ENCODE measurements at places on chromosomes 11 and 22.

- DNase-seq: no peak
Measured at GRCh38 chr22:47102081-47102480, 339.6 kb downstream of the TBC1D22A start.

DNA sequence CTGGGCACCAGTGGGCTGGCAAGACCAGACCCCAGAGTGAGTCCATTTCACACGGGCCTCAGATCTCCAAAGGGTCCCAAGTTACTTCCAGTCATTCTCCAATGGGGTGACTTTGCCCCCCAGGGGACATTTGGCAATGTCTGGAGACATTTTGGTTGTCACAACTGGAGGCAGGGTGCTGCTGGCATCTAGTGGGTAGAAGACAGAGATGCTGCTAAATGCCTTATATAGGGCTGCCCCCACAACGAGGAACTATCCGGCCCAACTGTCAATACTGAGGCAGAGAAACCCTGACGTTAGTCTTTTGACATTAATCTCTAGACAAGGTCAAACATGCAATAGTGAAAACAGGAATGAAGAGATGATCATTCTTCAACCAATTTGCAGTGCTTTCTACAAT, 6.4 kb downstream of the RTN4RL2 start:
- DNase-seq: no peak

GRCh38 chr22:19843107-19843856, 11.4 kb downstream of the GNB1L start:
- no peak for DNase-seq

DNA sequence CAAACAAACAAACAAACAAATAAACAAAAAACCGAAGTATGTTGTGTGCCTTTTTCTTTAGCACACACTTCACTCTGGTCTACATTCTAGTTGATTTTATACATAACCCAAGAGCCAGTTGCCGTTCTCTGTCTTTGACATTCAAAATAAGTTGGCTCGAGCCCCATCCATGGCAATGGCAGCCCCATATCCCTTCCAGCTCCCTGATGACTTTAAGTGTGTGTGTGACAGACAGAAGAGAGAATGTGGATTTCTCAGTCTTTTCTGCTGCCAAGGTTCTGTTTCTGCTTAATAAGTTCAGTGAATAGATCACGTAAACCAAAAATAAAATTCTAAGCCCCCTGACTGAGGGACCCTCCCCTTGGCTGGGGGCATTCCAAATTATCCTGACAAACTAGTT, 100.6 kb upstream of the TENM4 start:
- DNase-seq: no peak

- no peak for DNase-seq
Measured at GRCh38 chr22:18101536-18101935, 9.1 kb upstream of the TUBA8 start.

GRCh38 chr22:27378995-27379394, 422.6 kb downstream of the MN1 start:
- no peak for DNase-seq

DNA sequence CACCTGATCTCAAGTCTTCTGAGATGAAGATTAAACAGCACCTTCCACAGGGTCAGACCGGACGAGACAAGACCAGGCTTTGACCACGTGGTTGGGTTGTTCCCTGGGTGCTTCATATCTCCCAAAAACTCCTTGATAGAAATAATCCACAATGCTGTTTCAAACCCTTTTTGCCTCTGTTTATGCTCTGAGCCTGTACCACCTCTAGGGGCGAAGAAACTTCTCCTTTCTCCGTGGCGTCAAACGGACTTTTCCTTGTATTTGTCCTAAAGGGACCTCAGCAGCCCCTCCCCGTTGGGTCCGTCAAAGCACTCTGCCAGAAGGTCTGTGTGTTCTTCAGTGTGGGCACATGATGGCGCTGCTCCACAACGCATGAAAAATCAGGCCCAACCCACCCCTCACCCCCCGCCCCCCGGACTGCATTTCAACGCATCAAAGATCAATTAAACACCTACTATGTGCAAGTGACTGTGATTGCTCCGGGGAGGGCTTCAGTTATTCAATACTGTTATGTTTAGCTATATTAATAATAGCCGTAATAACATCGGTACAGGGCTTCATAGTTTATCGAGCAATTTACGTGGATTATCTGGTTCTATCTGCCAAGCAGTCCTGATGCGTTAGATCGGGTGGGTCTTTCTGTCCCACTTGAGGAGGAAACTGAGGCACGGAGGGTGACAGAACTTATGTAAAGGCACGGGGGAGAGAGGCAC, 17.3 kb upstream of the EIF3D start:
- DNase-seq: peak; percentile 34

- DNase-seq: no peak
Measured at GRCh38 chr11:28808771-28809170, 700.6 kb downstream of the METTL15 start.

- DNase-seq: no peak
Measured at GRCh38 chr11:17636721-17637120, 82.7 kb upstream of the MYOD1 start.

- no peak for DNase-seq
Measured at GRCh38 chr11:132158696-132159095, 788.3 kb downstream of the NTM start.

DNA sequence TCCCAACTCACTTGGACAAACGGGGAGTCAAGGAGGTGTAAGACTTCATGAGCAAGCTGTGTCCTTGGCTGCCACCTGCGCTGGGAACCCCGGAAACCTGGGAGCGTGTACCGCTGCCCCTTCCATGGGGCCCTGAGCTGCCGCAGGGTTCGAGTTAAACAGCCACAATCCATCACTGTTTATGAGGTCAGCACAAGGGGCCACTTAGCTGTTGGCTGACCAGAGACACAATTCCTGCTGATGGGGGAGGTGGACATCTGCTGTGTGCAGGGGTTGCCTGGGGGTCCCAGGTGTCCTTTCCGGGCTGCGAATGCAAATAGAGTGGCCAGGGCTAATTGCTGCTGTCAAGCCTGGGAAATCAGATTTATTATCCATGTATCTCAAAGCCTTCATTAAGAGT, 549.3 kb downstream of the BRD1 start:
- DNase-seq: no peak

DNA sequence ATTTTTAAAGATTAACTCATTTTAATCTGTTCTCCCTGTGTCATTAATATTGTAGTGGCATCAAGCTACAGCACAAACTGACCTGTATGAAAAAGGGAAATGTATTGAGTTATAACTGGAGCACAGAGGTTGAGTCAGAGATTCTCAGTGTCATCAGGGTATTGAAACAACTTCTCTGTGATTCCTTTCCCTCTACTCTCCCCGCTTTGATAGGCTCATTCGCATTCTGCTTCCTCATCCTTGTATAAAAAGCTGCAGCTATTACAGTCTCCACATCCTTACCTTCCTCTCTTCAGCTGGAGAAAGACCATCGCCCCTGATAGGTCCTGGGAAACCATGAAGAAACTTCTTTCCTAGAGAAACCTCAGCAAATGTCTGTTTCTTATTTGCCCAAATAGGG, 90.0 kb downstream of the BDNF start:
- DNase-seq: no peak

GRCh38 chr11:121231576-121232278, 60.8 kb upstream of the SC5D start:
- no peak for DNase-seq

DNA sequence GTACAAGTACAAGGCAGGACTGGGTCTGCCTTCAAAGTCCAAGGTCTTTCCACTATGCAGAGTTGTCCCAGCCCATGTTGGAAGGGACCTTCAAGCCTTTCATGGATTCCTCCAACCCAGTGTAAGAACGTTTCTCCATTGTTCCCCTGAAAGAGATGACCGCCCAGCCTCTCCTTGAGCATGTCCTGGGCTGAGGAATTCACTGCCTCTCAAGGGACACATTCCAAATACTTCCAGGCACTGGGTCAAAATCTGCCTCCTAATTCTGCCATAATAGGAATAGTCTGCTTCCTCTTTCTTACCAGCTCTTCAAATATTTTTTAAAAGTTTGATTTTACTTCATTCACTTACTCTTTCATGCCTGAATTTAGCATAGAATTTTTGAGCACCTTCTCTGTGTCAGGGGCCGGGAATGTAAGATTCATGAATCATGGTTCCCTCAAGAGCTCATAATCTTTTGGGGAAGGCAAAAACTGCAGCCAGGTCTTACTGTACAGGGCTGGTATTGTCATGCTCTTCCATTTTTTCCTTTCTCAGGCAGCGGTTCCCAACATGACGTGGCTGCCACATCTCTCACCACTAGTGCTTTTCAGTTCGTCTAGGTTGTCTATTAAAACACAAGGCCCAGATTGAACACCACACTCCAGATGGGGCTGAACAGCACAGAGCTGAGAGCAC, 143.3 kb upstream of the TBCEL start:
- DNase-seq: no peak

GRCh38 chr11:4467811-4468606, 14.4 kb upstream of the OR52K1 start:
- DNase-seq: no peak

- DNase-seq: no peak
Measured at GRCh38 chr11:122293296-122294023, 177.4 kb upstream of the BLID start.

- DNase-seq: no peak
Measured at GRCh38 chr22:43446916-43447315, 35.1 kb downstream of the MPPED1 start.

- no peak for DNase-seq
Measured at GRCh38 chr22:38040953-38041759, 16.0 kb upstream of the PICK1 start.

DNA sequence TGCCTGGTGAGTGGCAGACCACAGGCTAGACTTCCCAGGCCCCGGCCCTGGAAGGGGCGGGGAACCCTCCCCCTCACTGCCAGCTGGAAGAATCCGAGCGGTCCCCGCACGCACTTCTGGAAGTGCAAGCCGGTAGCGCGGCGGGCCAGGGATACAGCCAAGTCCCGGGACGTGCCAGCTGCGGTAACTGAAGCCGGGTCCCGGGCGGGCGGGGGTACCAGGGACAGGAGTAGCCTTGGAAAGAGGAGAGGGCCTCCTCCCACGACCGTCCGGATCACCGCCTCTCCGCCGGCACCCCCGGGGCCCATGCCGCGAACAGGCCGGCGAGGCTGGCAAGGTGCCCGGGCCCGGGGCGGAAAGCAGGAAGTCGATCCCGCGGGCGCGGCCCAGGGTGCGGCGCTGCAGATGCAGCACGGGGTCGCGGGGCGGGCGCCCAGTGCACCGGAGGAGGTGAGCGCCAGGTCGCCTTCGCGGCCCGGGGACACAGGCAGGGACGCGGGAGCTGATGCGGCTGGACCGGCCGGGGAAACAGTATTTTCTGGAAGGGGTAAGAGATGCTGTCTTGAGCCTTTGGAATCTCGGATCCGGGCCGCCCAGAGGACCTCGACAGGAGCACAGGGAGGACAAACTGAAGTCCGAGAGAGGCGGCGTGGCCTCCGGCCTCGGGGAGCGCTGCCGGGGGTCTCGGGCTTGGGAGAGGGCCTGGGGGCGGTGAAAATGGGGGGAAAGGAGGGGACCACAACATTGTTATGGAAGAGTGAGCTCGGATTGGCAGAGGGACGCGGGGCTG, 783 bp upstream of the SLC35C1 start:
- peak; percentile 65 for DNase-seq

- DNase-seq: no peak
Measured at GRCh38 chr22:30650508-30651116, 15.0 kb downstream of the SLC35E4 start.

- DNase-seq: no peak
Measured at GRCh38 chr11:111718859-111719258, 47.3 kb downstream of the PPP2R1B start.

DNA sequence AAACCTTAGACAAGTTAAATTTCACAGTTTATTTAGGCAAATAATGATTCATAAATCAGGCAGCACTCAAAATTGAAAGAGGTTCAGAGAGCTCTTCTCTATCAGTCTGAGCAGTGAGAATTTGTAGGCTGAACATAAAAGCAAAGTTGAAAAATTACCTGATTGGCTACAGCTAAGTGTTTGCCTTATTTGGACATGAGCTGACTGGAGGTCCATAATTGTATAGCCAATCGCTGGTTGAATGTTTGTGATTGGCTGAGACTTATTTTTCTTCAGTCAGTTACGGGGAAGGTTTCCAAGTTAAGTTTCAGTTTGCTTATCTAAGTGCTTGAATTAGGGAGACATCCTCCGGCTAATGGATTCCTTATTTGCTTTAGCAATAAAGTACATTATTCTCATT, 527.5 kb downstream of the CNTN5 start:
- DNase-seq: no peak

GRCh38 chr11:26730414-26731083, 8.7 kb upstream of the SLC5A12 start:
- DNase-seq: no peak

- no peak for DNase-seq
Measured at GRCh38 chr11:35246745-35247144, 107.8 kb downstream of the CD44 start.

- DNase-seq: peak; percentile 42
Measured at GRCh38 chr22:50473855-50474671, 772 bp downstream of the SBF1 start.

- no peak for DNase-seq
Measured at GRCh38 chr11:41816396-41816795, 356.9 kb upstream of the LRRC4C start.

GRCh38 chr22:23548501-23549197, 31.4 kb downstream of the IGLL1 start:
- DNase-seq: no peak

DNA sequence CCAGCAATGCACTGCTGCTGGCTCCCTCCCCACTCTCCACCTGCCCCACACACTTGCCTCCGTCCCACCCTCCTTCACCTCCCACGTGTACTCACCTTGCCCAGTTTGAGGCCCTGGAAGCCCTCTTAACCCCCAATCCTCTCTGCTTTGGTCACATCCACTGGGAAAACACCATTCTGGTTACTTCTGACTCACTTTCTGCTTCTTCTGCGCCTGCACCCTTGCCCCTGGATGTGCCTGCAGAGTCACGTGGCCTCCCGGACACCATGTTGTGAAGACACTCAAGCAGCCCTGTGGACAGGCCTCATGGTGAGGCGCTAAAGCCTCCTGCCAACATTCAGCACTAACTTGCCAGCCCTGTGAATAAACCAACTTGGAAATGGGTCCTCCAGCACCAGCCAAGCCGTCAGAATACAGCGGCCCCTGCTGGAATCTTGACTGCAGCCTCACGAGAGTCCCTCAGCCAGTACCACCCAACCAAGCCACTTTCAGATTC, 2.6 kb upstream of the NAALADL1 start:
- no peak for DNase-seq
